RPMI7951 (cell line): ENCODE measurements at places on chromosomes 12 and 14. TPM values are rescaled to one million over a fixed set of nuclear protein-coding genes. Genes with fewer than 3 reads are reported as not detected.

GRCh38 chr14:90140298-90140955, 78.6 kb downstream of the KCNK13 start:
- peak; percentile 77 for DNase-seq

SLC35F4 gene
- not detected in 2 replicates for total RNA-seq

DNA sequence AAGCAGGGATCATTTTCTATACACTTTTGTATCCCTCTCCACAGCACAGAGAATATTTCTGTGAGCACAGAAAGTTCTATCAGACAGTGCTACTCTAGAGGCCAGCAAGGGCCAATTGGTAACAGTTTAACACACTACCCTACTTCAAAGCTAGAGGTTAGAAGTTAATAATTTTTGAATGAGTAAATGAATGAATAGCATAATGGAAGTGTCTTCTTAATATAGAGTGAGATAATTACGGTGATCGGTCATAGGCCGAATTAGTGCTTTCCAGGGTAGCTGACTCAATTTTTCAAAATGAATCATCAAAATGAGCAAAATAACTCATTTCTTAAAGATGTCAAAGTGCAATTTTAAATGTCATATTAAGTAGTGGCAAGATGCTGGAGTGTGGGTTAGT, 67.0 kb upstream of the CCDC198 start:
- no peak for DNase-seq

- peak; percentile 68 for DNase-seq
These were observed 29.7 kb downstream of the CCDC85C start for GRCh38 chr14:99574099-99574880.

KRT71 gene
- total RNA-seq, result not detected in 2 replicates

- DNase-seq, result no peak
These were observed 220.7 kb downstream of the BMP4 start for GRCh38 chr14:53735916-53736315.
